ENCODE measurements at places on chromosomes 1 and 21.

DNA sequence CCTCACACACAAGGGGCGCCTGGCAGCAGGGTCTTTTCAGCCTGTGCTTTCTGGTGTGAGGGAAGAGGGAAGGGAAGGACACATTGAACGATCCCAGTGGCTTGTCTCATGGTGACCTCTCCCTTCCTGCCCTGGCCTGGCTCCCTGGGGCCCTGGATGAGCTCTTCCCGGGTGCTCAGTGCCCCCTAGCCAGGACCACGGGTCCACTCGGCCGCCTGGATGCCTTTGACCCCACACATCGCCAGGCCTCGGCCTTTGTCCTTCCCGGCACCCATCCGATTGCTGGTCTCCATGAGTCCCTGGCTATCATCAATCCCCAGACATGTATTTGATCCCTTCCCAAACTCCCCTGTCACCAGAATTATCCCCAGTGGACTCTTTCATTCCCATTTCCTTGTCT is 6.0 kb upstream of the TFF3 start:
- H3K4me3 ChIP-seq, result no peak overlapping the region
- H3K27ac ChIP-seq, result no peak overlapping the region
- peaks cover 99% of the 10 kb centered on the region for H3K27me3 ChIP-seq
- H3K4me1 ChIP-seq, result no peaks in the 10 kb centered on the region
- DNase-seq, result no peak

DNA sequence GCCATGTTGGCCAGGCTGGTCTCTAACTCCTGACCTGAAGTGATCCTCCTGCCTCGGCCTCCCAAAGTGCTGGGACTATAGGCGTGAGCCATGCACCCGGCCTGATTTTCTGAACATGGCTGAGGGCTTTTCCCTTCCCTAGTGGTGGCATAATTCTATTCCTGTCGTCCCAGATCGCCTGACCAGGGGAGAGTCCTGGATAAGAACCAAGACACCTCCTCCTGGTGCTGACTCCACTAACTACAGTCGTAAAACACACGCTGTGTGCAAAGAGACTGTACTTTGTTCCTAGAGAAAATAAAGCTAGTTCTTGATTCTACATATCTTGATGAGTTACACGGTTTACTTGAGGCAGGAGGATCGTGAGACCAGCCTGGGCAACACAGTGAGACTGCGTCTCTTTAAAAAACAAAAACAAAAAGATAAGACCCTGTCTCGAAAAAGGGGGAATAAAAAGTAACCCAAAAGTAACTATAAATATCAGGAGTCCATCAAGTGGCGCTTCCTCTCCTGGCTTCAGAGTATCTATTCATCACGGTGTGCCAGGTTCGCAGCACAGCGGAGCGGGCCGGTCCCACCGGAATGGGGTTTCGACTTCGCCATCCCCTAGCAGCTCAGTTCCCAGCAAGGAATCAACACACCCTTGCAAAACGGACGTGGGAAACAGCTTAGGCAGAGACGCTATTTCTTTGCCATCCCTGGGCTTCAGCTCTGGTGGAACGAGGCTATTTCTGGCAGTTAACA is 973 bp downstream of the SDF4 start:
- H3K27me3 ChIP-seq, result no peaks in the 10 kb centered on the region
- peak overlapping the region; percentile 83 for H3K4me3 ChIP-seq
- peak overlapping the region; percentile 3 for H3K27ac ChIP-seq
- no peak for DNase-seq
- H3K4me1 ChIP-seq, result 0 out of 2 replicates have a peak, but pooled peaks cover 3% of the 10 kb centered on the region
- H3K36me3 ChIP-seq, result peaks cover 5% of the 10 kb centered on the region

DNA sequence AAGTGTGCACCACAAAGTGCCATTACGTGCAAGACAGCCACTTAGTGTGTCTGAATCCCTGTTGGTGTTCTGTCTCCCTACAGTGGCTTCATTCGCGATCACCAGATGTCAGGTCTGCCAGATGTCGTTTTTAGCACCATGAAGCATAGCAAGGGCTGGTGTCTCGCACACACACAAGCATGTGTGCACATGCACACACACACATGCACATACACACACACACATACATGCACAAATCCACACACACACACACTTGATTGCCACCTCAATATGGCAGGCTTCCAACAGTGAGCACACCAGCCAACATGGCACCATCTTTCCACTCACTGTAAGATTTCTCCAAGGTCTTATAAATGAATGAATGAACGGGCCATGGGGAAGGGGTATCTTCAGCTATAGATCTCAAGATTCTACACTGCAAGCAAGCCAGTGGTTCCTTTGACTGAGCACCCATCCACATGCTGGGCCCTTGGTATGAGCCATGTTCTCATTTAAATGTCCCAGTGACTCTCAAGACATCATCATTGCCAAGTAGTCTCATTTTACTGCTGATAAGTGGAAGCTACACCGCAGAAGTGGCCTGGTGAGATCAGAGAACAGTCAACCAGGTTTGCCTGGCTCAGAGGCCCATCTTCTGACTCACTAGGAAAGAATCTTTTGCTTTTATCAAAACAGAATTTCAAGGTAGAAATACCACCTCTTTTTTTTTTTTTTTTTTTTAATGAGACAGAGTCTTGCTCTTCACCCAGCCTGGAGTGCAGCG is 84.9 kb downstream of the SIM2 start:
- no peak overlapping the region for H3K27ac ChIP-seq
- no peak for DNase-seq
- H3K4me3 ChIP-seq, result no peak overlapping the region
- H3K27me3 ChIP-seq, result no peaks in the 10 kb centered on the region
- no peaks in the 10 kb centered on the region for H3K4me1 ChIP-seq

GRCh38 chr21:44982558-44983250 is 42.9 kb downstream of the SLX9 start:
- H3K27me3 ChIP-seq, result peaks cover 35% of the 10 kb centered on the region
- H3K36me3 ChIP-seq, result no peaks in the 10 kb centered on the region
- no peak for DNase-seq
- H3K4me1 ChIP-seq, result no peaks in the 10 kb centered on the region
- no peak overlapping the region for H3K4me3 ChIP-seq

DNA sequence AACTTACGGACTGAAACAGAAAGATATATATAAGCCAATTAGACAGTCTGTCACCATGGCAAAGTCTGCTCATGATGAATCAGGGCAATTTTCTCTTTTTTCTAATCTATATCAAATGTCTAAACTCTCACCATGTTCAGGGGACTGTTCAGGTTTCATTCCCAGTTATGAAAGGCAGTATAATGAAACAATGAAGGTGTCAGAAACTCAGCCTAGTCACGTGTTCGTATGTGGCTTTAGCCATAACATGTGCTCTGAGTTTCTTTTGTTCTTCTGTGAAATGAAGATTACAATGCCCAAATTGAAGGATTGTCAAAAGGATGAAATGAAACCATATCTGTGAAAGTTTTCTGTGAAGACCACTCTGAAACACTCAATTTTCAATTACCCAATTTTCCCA is 392.9 kb downstream of the DSCAM start:
- H3K27me3 ChIP-seq, result no peaks in the 10 kb centered on the region
- DNase-seq, result peak; percentile 76
- H3K36me3 ChIP-seq, result no peaks in the 10 kb centered on the region
- H3K27ac ChIP-seq, result peak overlapping the region; percentile 3
- H3K4me3 ChIP-seq, result no peak overlapping the region

DNA sequence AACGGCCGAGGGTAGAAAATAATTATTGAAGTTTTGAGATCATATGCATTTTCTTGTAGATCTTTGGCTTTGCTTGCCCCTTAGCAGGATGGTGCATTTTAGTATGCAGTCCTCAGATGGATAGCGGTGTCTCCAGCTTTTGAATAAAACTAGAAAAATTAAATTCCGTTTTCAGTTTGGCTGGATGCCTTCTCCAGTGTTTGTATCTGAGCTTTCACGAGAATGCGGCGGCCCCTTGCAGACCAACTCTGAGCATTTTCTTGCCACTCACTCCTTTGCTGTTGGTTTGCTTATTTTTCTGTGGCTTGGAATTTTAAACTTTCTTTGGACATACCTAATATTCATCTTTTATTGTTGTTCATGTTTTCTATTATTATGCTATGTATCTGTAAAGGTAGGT is 192.6 kb downstream of the NFIA start:
- 0 out of 2 replicates have a peak, but pooled peaks cover 3% of the 10 kb centered on the region for H3K4me1 ChIP-seq
- no peaks in the 10 kb centered on the region for H3K36me3 ChIP-seq
- DNase-seq, result no peak
- H3K4me3 ChIP-seq, result no peak overlapping the region
- H3K27ac ChIP-seq, result no peak overlapping the region

GRCh38 chr1:47192458-47193384 is 2.9 kb upstream of the PDZK1IP1 start:
- H3K4me3 ChIP-seq, result no peak overlapping the region
- peak; percentile 54 for DNase-seq
- H3K36me3 ChIP-seq, result no peaks in the 10 kb centered on the region
- no peaks in the 10 kb centered on the region for H3K4me1 ChIP-seq

- DNase-seq, result no peak
- H3K4me1 ChIP-seq, result no peaks in the 10 kb centered on the region
- no peak overlapping the region for H3K4me3 ChIP-seq
- H3K27me3 ChIP-seq, result no peaks in the 10 kb centered on the region
- no peaks in the 10 kb centered on the region for H3K36me3 ChIP-seq
- H3K27ac ChIP-seq, result no peak overlapping the region
These were observed 176.9 kb downstream of the CTH start for GRCh38 chr1:70587872-70588366.

- H3K36me3 ChIP-seq, result no peaks in the 10 kb centered on the region
- no peak for DNase-seq
- H3K4me3 ChIP-seq, result no peak overlapping the region
- H3K27me3 ChIP-seq, result no peaks in the 10 kb centered on the region
These were observed 129.4 kb downstream of the MRPS6 start for GRCh38 chr21:34202553-34203372.

DNA sequence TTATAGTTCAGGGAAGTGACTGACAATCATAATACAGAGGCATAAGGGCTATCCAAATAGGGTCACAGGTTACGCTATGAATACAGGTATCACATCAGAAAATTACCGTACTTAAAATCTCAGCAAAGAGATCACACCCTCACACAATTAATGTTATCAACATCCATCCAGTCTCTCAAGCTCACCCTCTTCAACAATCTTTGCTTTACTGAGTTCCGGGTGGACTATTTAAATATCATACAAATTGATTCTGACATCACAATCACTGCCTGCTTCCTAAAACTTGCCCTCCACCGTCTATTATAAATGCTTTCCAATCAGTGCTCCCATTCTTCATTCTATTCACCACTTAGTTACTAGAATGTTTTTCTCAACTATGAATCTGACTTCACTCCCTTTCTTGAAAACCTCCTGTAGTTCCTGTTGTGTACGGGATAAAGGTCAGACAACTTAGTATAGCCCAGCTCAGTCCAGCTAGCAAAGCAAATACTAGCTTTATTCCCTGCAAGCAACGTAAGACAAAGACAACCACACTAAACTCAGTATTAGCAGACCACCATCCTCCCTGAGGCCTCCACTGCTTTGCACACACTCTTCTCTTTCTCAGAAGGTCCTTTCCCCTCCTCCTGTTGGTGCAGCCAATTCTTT is 398.7 kb downstream of the SMYD3 start:
- no peaks in the 10 kb centered on the region for H3K36me3 ChIP-seq
- no peaks in the 10 kb centered on the region for H3K27me3 ChIP-seq
- H3K27ac ChIP-seq, result no peak overlapping the region

GRCh38 chr1:114750780-114751179 is 7.0 kb downstream of the CSDE1 start:
- no peak overlapping the region for H3K27ac ChIP-seq
- DNase-seq, result no peak
- H3K4me1 ChIP-seq, result peaks cover 33% of the 10 kb centered on the region
- H3K4me3 ChIP-seq, result no peak overlapping the region

GRCh38 chr1:248631354-248632008 is 3.4 kb downstream of the OR2T11 start:
- no peaks in the 10 kb centered on the region for H3K36me3 ChIP-seq
- H3K27ac ChIP-seq, result no peak overlapping the region
- no peak for DNase-seq
- H3K4me3 ChIP-seq, result no peak overlapping the region
- H3K27me3 ChIP-seq, result no peaks in the 10 kb centered on the region

DNA sequence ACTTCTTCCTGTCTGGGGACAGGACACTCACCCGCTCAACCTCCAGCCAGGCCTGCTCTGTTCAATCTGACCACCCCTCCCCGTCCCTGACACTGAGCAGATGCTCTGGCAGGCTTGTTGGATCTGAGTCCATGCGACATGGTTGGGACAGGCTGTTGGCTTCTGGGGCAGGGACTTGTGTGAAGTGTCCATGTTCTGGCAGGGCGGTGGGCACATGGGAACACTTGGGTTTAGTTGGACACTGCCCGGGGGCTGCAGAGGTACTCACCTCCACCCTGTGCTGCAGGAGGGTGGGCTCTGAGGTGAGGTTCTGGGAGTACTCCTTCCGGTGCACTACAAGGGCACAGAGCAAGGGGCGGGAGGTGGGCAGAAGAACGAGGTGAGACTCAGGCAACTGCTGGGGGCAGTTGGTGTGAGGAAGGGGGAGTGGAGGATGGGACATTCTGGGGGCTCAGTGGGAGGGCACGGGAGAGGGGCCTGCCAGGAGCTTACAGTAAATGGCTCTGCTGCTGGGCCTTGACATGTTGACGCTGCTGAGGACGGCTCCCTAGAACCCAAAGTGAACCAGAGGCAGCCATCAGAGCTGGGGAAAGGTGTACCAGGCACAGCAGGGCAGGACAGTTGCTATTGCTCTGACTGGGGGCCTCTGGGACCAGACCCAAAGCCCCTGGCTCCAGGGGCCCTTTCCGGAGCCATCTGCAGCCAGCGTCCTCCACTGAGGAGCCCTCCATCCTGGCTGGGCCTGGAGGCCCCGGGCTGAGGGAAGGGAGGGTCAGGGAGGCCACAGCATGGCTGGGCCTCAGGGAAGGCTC is 2.3 kb downstream of the EPS8L3 start:
- DNase-seq, result no peak
- H3K4me3 ChIP-seq, result no peak overlapping the region
- no peaks in the 10 kb centered on the region for H3K4me1 ChIP-seq
- no peaks in the 10 kb centered on the region for H3K36me3 ChIP-seq

DNA sequence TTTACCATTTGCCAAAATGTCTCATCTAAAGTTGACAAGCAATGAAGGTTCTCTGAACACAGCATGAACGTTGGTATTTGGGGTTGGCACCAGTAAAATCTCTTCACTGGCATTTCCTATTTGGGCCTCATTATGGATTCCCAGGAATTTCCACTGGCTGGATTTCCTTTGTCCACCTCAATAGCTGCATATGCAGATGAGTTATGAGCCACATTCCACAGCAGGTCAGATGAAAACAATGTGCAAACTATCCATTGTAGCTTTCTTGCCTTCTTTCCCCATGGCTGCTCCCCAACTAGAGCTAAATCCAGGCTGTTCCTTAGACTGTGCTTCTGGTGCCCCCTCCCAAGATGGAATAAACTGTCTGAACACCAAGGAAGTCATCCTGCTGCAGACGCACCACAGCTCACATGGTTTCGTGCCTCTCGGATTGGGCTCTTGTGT is 168.1 kb upstream of the FGGY start:
- H3K4me1 ChIP-seq, result no peaks in the 10 kb centered on the region
- H3K4me3 ChIP-seq, result no peak overlapping the region
- H3K36me3 ChIP-seq, result no peaks in the 10 kb centered on the region
- no peaks in the 10 kb centered on the region for H3K27me3 ChIP-seq
- no peak for DNase-seq
- H3K27ac ChIP-seq, result no peak overlapping the region

- H3K36me3 ChIP-seq, result no peaks in the 10 kb centered on the region
- no peak overlapping the region for H3K4me3 ChIP-seq
- H3K4me1 ChIP-seq, result no peaks in the 10 kb centered on the region
These were observed 604.6 kb downstream of the LRRIQ3 start for GRCh38 chr1:73593364-73593763.
